Osteoblast (primary cell): ENCODE measurements at places on chromosomes 3 and 15. TPM values are rescaled to one million over a fixed set of nuclear protein-coding genes. Genes with fewer than 3 reads are reported as not detected.

The HRG gene
- not detected in 2 replicates for total RNA-seq

The SH2D7 gene
- total RNA-seq, result not detected in 2 replicates

The ATP13A5 gene
- not detected in 2 replicates for total RNA-seq

The CD96 gene
- under 0.01 TPM in 1 of 2 replicates, not detected in the other for total RNA-seq

The CYP1A2 gene
- total RNA-seq, result not detected in 2 replicates

The TM4SF1 gene
- 209 and 210 TPM in 2 replicates for total RNA-seq

The RTP4 gene
- 2.7 and 4.0 TPM in 2 replicates for total RNA-seq

The CHRNA7 gene
- total RNA-seq, result under 0.01 TPM in 1 of 2 replicates, not detected in the other

The LYZL4 gene
- total RNA-seq, result not detected in 2 replicates

The OR5K2 gene
- not detected in 2 replicates for total RNA-seq

The GHRL gene
- under 0.01 TPM in 1 of 2 replicates, not detected in the other for total RNA-seq
